Large intestine (tissue), 12 donors: ENCODE measurements at places on chromosomes 2 and 18. TPM values are rescaled to one million over a fixed set of nuclear protein-coding genes. Genes with fewer than 3 reads are reported as not detected.

DNAH6 gene
- 1.6 TPM for polyA plus RNA-seq

KIAA2012 gene
- 0.28 TPM for polyA plus RNA-seq

MREG gene
- polyA plus RNA-seq = 5.5 TPM

ACVR1C gene
- 25.6 TPM for polyA plus RNA-seq

FOXI3 gene
- polyA plus RNA-seq = not detected

CDCA7 gene
- polyA plus RNA-seq = 75.9 TPM

RBM44 gene
- 0.49 TPM for polyA plus RNA-seq

WNT6 gene
- 0.24 TPM for polyA plus RNA-seq

IL1F10 gene
- not detected for polyA plus RNA-seq

C1QL2 gene
- polyA plus RNA-seq = 0.18 TPM

IL1B gene
- 3.9 TPM for polyA plus RNA-seq
